ENCODE measurements at places on chromosomes 16 and 17. TPM values are rescaled to one million over a fixed set of nuclear protein-coding genes. Genes with fewer than 3 reads are reported as not detected.

The SLC38A8 gene
- not detected for total RNA-seq

The CSH1 gene
- not detected for total RNA-seq

The ACAP1 gene
- total RNA-seq, result 0.66 TPM

The TMEM132E gene
- total RNA-seq, result not detected

The CACNG1 gene
- not detected for total RNA-seq

The TMIGD1 gene
- not detected for total RNA-seq

The CNTROB gene
- 19.3 TPM for total RNA-seq

The SDR42E1 gene
- total RNA-seq, result 0.66 TPM

The AANAT gene
- total RNA-seq, result not detected

The SLC5A11 gene
- 0.27 TPM for total RNA-seq

The KRTAP2-1 gene
- not detected for total RNA-seq

The TBC1D3G gene
- not detected for total RNA-seq

The MTHFSD gene
- 11.0 TPM for total RNA-seq

The SLC39A11 gene
- total RNA-seq, result 6.8 TPM

The HOXB4 gene
- 6.0 TPM for total RNA-seq

The TMEM88 gene
- 12.0 TPM for total RNA-seq

The RNF222 gene
- not detected for total RNA-seq

The LPO gene
- not detected for total RNA-seq

The LRRC3C gene
- not detected for total RNA-seq

The CD300LB gene
- total RNA-seq, result not detected

The CHD9NB gene
- 1.8 TPM for total RNA-seq

The SRCIN1 gene
- under 0.01 TPM for total RNA-seq

The OR1F1 gene
- 0.18 TPM for total RNA-seq

The TBC1D3K gene
- not detected for total RNA-seq

The CCT6B gene
- total RNA-seq, result 0.38 TPM

The ZG16B gene
- 0.09 TPM for total RNA-seq

The SARM1 gene
- 4.0 TPM for total RNA-seq

The TK1 gene
- total RNA-seq, result 75.5 TPM

The CES2 gene
- 14.9 TPM for total RNA-seq

The ANKRD40CL gene
- not detected for total RNA-seq

The RAD51D gene
- 5.9 TPM for total RNA-seq

The SEPTIN12 gene
- total RNA-seq, result not detected

The VAC14 gene
- total RNA-seq, result 24.7 TPM

The KRTAP3-1 gene
- total RNA-seq, result not detected

The TAOK1 gene
- 51.8 TPM for total RNA-seq

Data from endothelial cell of coronary artery (primary cell).